Stimulated activated CD4-positive, alpha-beta T cell treated with anti-CD3 and anti-CD28 coated beads, TNF-alpha, amount 100 ng/mL, for 1 hour (primary cell): ENCODE measurements at places on chromosomes 12 and 14.

DNA sequence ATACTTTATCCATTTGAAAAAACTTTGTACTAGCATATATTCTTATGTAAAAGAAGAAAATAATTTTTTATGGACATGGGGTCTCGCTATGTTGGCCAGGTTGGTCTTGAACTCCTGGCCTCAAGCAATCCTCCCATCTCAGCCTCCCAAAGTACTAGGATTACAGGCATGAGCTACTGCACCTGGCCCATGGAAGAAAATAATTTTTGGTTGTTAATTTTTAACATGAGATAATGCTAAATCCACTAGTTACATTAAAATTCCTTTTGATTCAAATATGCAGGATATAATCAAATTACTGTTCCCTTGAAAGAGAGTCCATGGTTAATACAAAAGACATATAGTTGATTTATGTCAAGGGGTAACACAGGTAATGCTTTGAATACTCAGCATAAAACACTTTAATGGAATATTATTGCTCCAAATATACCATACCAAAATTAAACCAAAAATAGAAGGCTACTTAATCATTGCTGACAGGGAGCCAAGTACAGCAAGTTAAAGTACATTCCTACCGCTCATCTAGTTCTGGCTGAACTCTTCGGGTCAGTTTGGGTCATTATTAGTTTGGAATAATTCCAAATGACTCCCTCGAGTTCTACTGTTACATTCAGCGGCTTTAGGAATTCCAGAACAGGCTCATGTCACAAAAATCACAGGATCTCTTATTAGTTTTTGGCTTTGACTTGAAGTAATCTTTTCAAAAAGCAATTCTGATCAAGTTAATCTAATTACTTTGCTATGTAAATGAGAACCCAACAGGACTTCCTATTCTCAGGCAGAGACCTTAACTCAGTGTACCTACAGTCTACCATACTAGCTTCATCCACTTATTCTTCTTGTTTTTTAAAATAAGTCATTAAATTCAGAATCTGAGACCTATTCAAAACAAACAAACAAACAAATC is 6.1 kb downstream of the SOS2 start:
- no peak for DNase-seq

- no peak for DNase-seq
Observed at GRCh38 chr12:125228519-125229260, 163.5 kb downstream of the AACS start.

GRCh38 chr12:51086933-51087332 is 3.5 kb upstream of the CSRNP2 start:
- no peak for DNase-seq

DNA sequence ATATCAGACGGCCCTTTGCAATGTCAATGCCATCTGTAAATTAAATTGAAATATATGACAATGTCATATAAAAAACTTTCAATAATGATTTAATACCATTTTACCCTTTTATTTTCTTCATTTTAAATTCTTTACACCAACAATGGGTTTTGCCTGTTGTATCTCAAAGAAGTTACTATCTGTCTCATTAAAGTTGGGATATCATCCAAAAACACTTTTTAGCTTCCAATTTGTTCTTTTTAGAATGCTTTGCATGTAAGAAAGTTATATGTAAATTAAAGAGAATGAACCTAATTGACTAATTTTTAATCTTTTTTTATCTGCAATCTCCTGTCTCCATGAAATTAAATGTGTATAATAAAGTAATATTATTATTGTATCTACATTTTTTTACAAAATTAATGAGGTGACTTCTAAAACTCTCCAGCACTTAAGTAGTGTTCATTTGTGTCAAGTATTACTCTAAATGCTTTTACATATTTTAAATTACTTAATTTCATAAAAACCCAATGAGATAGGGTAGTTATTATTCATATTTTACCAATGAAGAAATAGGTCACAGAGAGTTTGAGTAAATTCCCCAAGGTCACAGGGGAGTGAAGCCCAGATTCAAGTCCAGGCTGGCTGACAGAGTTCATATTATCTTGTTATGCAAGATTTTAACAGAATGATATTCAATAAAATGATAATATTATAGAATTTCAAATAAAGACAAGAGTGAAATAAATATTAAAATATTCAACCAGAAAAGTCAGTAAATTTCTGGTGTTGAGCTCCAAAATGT is 673.0 kb upstream of the FLRT2 start:
- DNase-seq, result no peak

GRCh38 chr12:6278439-6279255 is 31.8 kb upstream of the PLEKHG6 start:
- DNase-seq, result peak; percentile 77

GRCh38 chr14:31229009-31229408 is 21.4 kb upstream of the HECTD1 start:
- no peak for DNase-seq
